Activated CD4-positive, alpha-beta T cell treated with anti-CD3 and anti-CD28 coated beads for 24 hours (primary cell): ENCODE measurements at places on chromosomes 12 and 14.

GRCh38 chr14:101400830-101401229 lies 160.5 kb upstream of the DIO3 start:
- no peak for DNase-seq

DNA sequence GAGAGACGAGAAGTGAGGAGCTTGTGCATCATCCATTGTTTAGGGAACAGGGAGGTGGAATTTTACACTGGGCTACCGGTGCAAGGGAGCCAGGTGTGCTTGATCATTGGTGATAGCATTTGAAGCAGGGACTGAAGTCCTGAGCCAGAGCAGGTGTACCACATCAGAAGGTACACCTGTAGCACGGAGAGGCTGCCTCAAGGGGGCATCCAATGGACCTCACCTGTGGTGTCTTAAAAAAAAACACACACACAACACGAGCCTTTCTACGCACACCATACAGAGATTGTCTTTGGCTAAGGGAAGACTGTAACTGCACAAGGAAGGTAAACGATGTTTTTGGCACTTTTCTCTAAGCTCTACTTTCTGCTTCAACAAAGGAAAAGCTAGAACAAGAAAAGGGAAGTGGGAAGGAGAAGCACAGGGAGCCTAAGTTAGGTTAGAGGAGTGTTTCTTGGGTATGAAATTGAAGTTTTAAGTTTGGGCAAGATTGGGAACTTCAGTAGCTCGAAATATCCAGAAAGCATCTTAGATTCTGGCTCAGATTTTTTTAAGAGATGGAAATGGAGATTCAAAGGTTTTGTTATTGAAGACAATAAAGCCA lies 334.3 kb upstream of the FBXO33 start:
- DNase-seq = no peak

DNA sequence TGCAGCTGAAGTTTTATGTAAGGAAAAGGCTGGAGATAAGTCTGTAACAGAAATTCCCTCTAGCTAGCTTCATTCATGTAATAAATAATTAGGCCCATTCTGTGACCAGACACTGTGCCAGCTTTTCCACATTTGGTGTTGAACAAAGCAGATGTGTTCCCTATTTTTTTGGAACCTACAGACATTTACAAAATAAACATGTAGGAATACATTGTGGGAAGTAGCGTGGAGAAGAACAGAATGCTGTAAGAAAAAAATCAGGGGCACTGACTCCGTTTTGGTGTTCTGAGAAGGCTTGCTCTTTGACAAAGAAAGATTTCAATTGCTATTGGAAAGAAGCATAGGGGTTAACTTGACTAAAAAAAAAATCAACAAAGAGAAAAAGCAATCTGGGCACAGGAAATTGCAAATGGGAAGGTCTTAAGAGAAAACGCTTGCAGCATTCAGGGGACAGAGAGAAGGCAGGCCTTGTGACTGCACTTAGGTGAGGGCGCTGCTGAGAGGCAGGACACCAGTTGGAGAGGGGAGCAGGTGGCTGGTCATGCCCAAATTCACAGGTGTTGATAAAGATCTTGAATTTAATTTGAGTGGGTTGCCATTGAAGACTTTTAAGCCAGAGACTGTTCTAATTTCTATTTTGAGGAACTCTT lies 4.0 kb downstream of the FAR2 start:
- DNase-seq = no peak

DNA sequence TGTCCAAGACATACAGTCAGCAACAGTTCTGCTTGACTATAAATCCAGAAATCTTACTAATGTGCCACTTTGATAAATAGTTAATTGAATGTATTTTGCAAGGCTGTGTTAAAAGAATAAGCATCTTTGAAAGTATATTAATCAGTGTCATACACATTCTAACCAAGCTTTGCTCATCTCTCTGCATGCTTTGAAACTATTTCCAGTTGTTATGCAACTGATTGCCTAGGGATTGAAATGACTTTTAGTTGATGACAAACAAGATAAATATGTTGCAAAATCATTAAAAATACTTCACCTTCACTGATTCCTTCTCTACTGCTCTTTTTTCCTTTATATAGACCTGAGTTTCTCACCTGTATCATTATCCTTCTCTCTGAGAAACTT lies 91.3 kb downstream of the AEBP2 start:
- DNase-seq = no peak

DNA sequence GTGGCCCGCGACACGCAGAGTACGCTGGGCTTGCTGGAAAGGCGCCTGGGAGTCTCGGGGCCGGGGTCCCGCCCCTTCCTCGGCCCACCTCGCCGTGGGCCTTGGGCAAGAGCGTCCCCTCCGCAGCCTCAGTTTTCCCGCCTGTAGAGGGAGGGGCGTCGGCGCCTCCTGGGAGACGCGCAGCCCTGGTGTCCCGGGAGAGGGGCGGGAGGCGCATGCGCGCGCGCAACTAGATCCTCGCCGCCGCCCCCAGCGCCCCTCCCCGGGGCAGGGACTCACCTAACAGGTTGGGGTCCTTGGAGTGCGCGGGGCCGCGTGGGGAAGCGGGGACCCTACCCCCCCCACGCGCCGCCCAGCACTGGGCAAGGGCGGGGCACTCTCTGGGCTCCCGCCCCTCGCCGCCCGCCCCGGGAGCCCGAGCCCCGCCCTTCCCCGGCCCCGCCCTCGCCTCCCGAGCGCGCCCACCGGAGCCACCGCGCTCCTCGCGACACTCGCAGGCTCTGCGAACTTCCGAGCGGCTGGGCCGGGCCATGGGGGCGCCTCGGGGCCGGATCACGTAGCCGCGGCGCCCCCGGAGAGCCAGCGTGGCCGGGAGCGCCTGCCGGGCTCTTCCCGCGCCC lies at the start of gene KIF26A:
TSS of gene KIF26A (plus strand) at position 490 of the 620 bp plus-strand sequence. CDS start 136 bp downstream, outside the sequence.
- no peak for DNase-seq

- DNase-seq = no peak
These were observed 18.8 kb upstream of the NR4A1 start for GRCh38 chr12:52032446-52032803.
